SK-MEL-5 (cell line): ENCODE measurements at places on chromosomes 4 and X.

GRCh38 chr4:80308466-80308822 lies 27.1 kb upstream of the CFAP299 start:
- DNase-seq, result no peak

DNA sequence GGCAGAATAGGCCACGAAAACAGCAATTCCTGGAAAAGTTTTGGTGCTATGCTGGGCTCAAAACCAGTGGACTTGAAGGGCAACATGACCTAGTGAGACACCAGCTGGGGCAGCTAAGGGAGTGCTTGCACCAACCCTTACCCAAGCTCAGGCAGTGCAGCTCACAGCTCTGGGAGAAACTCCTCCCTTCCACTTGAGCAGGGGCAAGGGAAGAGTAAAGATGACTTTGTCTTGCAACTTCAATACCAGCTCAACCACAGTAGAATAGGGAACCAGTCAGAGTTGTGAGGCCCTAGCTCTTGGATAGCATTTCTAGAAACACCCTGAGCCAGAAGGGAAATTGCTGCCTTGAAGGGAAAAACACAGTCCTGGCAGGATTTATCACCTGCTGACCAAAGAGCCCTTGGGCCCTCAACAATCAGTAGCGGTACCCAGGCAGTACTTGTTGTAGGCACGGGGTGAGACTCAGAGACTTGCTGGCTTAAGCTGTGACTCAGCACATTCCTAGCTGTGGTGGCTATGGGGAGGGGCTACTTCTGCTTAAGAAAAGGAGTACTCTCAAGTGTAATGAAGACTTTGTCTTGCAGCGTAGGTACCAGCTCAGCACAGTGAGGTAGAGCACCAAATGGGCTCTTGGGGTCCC lies 19.7 kb upstream of the ABCG2 start:
- no peak for DNase-seq

GRCh38 chr4:154985673-154986072 lies 204.6 kb downstream of the RBM46 start:
- DNase-seq, result no peak

- DNase-seq, result no peak
Observed at GRCh38 chr4:42345962-42346544, 51.2 kb upstream of the SHISA3 start.

- no peak for DNase-seq
Observed at GRCh38 chrX:130081421-130082045, 28.8 kb downstream of the ELF4 start.

GRCh38 chrX:111165902-111166301 lies 69.9 kb downstream of the PAK3 start:
- DNase-seq, result no peak
